ENCODE measurements at places on chromosomes 4 and X.

DNA sequence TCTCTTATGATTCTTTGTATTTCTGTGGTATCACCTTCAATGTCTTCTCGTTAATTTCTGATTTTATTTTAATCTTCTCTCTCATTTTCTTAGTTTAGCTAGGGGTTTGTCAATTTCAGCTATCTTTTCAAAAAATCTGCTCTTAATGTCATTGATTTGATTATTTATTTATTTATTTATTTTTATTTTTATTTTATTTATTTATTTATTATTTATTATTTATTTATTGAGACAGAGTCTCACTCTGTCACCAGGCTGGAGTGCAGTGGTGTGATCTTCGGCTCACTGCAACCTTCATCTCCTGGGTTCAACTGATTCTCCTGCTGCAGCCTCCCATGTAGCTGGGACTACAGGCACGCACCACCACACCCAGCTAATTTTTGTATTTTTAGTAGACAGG, 194.1 kb downstream of the SCFD2 start:
- DNase-seq, result no peak

- DNase-seq, result no peak
These were observed 9.2 kb upstream of the MAML3 start for GRCh38 chr4:140163029-140163810.

GRCh38 chr4:176149680-176150355, 45.6 kb downstream of the SPATA4 start:
- DNase-seq, result no peak

- no peak for DNase-seq
These were observed 182.8 kb upstream of the C1QTNF7 start for GRCh38 chr4:15245006-15245530.

GRCh38 chr4:113849771-113850170, 88.2 kb upstream of the CAMK2D start:
- no peak for DNase-seq

DNA sequence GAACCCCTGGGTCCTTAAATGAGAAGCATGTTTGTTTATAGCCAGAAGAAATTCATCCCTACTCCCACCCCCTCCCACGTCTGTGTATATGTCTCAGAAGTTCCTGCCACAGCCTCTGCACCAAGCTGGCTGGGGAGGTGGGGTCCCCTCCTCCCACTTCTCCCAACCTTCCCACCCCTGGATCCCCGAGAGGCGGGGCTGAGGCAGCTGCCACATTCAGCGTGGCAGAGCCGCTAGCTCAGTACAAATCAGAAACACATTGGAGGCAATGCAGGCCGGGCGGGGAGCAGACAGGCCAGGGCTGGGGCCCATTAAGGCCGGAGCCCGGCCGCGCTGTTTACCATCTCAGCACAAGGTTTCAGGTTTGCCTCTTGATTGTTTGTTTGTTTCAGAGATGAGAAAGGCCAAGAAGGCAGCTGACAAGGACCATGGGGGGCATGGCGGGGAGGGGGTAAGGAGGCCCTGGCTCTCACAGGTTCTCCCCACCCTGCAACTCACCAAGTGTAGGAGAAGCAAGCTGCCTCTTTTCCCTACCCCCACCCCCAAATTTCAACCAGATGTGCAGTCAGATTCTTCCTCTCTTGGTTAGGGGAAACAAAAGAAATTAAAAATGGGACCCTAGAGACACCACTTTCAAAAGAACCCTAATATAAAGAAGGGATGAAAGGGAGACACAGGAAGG, 22.3 kb downstream of the PJA1 start:
- DNase-seq, result no peak

DNA sequence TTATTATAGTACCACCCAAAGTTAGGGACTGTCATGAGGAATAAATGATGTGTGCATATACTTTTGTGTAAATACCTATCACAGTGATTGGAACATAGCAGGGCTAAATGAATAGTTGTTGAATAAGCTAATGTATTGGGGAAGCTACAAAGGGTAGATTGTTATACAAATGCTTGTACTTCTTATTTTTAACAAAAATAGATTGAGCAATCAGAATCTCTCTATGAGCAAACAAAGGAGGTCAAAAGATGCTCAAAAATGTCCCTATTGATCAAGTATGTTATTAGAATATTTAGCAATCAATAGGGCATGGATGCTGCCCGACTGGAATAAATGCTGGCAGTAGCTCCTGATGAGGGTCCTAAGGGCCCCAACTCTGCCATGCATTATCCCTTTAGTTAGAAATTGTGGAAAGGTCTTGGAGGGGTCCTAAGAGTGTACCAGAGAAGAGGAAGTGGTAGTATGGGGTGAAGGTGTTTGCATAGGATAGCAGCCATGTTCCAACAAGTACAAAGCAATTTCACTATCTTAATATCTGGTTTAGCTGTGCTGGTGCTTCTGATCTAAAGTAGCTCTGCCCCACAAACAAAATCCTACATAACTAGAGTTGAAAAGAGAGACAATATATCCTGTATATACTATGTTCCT, 33.1 kb upstream of the TAPT1 start:
- DNase-seq, result no peak

DNA sequence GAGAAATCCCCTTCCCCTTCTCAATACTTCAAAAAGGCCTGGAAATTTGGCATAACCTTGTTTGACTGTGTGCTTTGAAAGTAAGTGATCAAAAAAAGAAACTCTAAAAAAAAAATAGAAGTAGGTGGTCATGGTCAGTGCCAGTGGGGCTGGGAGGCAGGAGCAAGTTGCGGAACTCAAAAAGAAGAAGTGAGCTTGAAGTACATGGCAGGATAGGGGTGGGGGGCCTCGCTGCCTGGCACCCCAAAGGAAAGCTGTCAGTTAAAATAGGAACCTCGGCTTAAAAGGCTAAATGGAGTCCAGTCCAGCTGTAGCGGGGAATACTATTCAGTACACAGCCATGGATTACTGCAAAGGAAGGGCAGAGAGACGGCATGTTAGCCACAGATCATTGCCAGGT, 12.2 kb upstream of the NKRF start:
- DNase-seq, result no peak

DNA sequence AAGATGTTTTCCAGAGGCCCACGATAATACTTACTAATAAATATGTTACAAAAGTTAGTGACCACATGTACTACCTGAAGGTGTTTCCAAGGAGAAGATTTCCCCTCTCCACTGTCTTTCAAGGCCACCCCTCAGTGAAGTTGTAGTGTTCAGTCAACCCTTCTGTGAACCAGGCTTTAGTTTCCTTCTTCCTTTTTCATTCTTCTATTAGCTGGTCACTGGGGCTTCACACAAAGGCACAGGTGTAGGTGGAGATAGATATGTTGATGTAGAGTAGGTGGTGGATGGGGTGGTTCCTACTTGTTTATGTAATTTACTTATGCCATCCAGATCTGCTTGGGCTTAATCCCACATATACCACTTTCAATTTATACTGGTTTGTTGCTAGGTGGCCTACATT, 43.3 kb upstream of the ADAM29 start:
- no peak for DNase-seq

GRCh38 chrX:11431786-11432185, 138.6 kb downstream of the AMELX start:
- no peak for DNase-seq

DNA sequence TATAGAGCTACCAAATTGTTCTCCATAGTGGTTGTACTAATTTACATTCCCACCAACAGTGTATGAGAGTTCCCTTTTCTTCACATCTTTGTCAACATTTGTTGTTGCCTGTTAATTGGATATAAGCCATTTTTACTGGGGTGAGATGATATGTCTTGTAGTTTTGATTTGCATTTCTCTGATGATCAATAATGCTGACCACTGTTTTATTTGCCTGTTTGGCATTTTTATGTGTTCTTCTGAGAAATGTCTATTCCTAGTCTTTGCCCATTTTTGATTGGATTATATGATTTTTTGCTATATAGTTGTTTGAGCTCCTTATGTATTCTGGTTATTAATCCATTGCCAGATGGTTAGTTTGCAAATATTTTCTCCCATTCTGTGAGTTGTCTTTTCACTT, 44.3 kb downstream of the ACTRT1 start:
- no peak for DNase-seq

DNA sequence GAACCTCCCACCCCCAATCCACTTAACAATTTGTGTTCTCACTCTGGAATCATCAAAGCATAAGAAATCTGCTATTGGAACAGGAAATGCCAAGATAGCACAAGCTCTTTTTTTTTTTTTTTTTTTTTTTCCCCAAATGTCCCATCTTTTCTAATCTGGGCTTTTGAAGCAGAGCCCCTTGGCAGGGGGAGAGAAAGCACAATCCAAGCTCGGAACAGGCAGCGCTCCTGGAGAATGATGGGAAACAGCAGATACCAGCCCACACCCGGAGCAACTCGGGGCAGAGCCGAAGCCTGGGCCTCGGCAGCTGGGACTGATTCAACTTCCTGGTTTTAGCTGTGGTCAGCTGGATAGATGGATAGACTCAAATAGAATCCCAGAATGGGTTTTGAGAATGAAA, 235.1 kb downstream of the QDPR start:
- no peak for DNase-seq

DNA sequence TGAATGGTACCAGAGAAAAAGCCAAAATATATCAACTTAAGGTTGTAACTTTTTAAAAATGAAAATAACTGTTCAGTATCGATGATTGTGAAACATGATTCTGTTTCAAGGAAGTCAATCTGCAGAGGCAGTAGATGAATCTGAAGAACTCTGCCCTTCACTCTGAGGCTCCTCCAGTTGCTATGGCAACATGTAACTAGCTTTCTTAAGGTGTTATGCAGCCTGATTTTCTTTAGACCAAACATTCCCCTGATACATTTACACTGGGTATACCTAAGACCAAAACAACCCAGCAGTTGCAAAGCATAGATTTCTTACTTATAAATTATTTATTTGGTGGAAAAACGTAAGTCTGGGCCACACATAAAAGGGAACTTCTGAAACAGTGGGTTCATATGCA, 133.6 kb upstream of the RASGEF1B start:
- DNase-seq, result no peak

- no peak for DNase-seq
These were observed 168.0 kb downstream of the COX18 start for GRCh38 chr4:72901553-72901952.

- no peak for DNase-seq
These were observed 26.7 kb upstream of the TADA2B start for GRCh38 chr4:7016512-7016911.

DNA sequence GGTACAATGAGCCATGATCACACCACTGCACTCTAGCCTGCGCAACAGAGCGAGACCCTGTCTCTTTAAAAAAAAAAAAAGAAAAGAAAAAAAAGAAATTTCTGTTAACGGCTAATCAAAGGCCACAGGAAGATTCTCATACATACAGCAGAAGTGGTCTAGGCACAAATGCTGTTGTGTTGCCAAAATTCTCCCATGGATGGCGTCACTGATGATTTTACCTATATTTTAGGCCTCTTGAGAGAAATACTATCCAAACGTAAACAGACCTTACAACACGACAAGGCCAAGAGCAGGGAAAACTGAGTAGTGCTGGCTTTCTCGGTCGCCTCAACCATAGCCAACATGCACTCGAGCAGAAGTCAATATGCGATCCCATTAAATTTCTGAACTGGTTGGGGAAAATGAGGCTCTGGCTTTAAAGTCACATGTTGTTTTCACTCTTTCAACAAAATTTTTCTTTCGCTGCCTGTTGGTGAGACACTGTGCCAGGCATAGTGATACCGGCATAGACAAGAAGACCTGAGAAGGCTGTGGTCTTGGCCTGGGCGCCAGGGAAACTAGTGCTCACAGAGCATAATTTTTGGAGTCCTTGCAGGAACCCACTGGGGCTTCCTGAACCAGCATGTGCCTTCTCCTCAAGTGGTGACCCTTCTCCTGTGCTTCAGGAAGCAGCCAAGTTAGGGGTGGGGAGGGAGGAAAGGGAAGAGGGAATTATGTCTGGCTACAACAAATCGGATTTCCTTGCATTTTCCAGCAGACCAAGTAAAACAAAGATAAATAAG, 20.6 kb downstream of the SH3KBP1 start:
- DNase-seq, result no peak

DNA sequence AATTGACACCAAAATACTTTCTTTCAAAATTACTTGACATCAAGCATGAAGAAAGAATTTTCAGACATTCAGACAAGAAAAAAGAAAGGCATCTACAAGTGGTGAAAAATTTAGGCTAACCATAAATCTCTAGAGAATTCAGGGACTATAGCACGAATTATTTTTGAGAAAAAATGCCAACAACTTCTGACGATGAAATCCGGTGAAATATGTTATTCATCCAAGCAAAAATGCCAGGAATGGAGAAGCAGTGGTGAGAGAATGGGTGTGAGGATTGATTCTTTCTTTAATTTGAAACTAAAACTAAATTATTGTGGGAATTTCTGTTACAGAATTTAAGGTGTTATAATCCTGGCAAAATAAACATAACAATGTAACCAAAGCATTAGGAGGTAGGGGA, 69.4 kb upstream of the SORBS2 start:
- DNase-seq, result no peak

GRCh38 chr4:93346840-93347239, 481.7 kb upstream of the ATOH1 start:
- DNase-seq, result no peak

- DNase-seq, result no peak
These were observed 492.1 kb downstream of the PACRGL start for GRCh38 chr4:21192367-21192766.
